Breast epithelium (tissue), 4 donors: ENCODE measurements at places on chromosomes 13 and 19.

DNA sequence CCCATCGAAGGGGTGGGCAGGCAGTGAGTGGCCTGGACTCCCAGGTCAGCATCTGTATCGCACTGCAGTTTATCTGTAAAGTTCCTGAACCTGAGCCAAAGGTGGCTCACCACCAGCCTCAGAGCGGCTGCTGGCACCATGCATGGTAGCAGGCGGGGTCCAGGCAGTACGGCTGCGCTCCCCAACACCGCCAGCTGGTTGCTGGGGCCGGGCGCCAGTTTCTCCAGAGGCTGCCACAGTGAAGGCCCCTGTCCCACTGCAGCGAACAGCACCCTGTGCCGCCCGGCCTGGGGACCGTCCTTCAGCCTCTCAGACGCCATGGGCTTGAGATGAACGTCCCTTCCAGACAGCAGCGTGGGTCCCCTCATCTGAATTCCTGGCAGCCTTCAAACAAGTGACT, 109.8 kb downstream of the KDM4B start:
- H3K4me1 ChIP-seq, result no peaks in the 10 kb centered on the region
- no peaks in the 10 kb centered on the region for H3K36me3 ChIP-seq
- no peak overlapping the region for H3K27ac ChIP-seq
- no peak for DNase-seq
- H3K4me3 ChIP-seq, result no peak overlapping the region

GRCh38 chr13:30294004-30294403, 13.3 kb downstream of the KATNAL1 start:
- H3K4me1 ChIP-seq, result no peaks in the 10 kb centered on the region
- no peak overlapping the region for H3K4me3 ChIP-seq
- H3K27ac ChIP-seq, result no peak overlapping the region
- H3K27me3 ChIP-seq, result no peaks in the 10 kb centered on the region
- no peak for DNase-seq

- no peak overlapping the region for H3K4me3 ChIP-seq
- no peak for DNase-seq
- no peaks in the 10 kb centered on the region for H3K36me3 ChIP-seq
- H3K27me3 ChIP-seq, result no peaks in the 10 kb centered on the region
- no peak overlapping the region for H3K27ac ChIP-seq
Observed at GRCh38 chr13:95192998-95193397, 108.3 kb downstream of the ABCC4 start.

- DNase-seq, result no peak
- H3K4me1 ChIP-seq, result no peaks in the 10 kb centered on the region
- H3K36me3 ChIP-seq, result no peaks in the 10 kb centered on the region
Observed at GRCh38 chr13:40161931-40162330, 504.5 kb downstream of the FOXO1 start.

- no peak overlapping the region for H3K27ac ChIP-seq
- no peaks in the 10 kb centered on the region for H3K27me3 ChIP-seq
Observed at GRCh38 chr19:33689138-33689746, 67.5 kb downstream of the CHST8 start.
